AG04449 (cell line): ENCODE measurements at places on chromosomes 16 and 17.

GRCh38 chr17:79982986-79983385 is 52.7 kb downstream of the TBC1D16 start:
- DNase-seq: no peak

- no peak for DNase-seq
Observed at GRCh38 chr16:58377932-58378331, 14.3 kb upstream of the GINS3 start.

GRCh38 chr17:73323409-73324159 is 11.8 kb upstream of the CDC42EP4 start:
- no peak for DNase-seq

DNA sequence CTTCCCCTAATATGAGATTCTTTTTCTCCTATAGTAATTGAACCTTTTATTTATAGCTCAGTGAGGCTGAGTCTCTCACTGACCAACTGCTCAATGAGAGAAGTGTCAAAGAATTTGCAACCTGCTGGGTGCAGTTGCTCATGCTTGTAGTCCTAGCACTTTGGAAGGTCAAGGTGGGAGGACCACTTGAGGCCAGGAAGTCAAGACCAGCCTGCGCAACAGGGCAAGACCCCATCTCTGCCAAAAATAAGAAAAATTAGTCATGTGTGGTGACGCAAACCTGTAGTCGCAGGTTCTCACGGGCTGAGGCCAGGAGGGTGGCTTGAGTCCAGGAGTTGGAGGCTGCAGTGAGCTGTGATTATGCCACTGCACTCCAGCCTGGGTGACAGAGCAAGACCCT is 30.9 kb upstream of the CRYBA1 start:
- no peak for DNase-seq

GRCh38 chr16:17105239-17105797 is 365.4 kb downstream of the XYLT1 start:
- no peak for DNase-seq

- no peak for DNase-seq
Observed at GRCh38 chr17:65022137-65022536, 34.4 kb downstream of the GNA13 start.

DNA sequence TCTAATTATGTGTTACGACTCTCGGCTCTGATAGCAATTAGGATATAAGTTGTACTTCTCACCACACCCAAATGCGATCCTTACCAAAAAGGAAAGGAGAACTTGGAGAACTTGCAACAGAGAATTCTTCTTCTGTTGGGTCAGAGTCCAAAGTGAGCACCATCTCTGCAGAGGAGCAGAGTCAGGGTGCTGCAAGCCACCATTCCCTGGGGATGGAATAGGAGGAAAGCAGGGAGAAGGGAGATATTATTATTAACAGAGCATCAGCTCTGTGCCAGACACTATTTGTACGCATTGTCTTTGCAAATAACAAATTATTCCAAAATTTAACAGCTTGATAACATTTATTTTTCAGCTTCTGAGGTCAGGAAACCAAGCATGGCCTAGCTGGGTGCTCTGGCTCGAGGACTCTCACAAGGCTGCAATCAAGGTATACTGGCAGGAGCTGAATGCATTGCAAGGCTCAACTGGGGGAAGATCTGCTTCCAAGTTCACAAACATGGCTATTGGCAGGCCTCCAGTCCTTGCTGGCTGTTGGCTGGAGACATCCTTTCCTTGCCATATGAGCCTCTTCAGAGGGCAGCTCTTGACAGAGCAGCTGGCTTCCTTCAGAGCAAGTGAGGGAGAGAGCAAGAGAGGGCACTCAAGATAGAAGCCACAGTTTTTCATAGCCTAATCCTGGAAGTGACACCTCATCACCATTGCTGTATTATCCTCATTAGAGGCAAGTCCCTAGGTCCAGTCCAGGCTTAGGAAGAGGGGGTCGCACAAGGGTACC is 296.2 kb upstream of the CDH5 start:
- DNase-seq: no peak

DNA sequence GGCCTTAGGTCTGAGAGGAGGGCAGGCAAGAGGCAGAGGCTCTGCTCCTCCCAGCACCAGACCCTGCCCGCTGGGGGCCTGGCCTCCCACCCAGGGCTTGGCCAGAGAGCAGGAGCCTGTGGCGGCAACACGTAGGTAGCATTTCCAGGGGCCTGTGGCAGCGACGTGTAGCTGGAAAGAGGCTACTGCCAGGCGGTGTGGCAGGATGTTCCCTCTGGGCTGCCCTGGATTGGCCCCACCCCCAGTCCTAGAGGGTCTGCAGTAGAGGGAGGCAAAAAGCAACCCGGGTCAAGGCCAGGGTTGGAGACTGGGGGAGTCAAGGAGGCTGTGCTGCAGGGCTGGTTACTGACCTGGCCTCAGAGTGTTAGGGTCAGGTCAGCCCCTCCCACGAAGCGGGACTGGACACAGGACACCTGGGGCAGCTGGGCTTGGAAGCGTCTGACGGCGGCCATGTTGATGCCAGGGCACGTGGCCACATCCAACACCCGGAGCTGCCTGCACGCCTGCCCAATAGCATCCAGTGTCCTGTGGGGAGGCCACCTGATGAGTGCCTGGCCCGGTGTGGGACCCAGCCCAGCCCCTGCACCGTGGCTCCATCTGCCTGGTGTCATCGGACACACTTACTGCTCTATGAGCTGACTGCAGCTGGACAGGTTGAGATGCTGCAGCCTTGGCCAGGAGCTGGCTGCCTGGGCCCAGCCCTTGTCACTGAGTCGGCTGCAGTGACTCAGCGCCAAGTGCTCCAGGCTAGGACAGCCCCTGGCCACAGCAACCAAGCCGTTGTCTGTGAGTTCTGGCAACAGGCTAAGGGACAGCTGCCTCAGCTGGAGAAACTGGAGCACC is 8.5 kb downstream of the ELMO3 start:
- DNase-seq: no peak

GRCh38 chr17:64001091-64001579 is 3.0 kb downstream of the PRR29 start:
- DNase-seq: no peak

DNA sequence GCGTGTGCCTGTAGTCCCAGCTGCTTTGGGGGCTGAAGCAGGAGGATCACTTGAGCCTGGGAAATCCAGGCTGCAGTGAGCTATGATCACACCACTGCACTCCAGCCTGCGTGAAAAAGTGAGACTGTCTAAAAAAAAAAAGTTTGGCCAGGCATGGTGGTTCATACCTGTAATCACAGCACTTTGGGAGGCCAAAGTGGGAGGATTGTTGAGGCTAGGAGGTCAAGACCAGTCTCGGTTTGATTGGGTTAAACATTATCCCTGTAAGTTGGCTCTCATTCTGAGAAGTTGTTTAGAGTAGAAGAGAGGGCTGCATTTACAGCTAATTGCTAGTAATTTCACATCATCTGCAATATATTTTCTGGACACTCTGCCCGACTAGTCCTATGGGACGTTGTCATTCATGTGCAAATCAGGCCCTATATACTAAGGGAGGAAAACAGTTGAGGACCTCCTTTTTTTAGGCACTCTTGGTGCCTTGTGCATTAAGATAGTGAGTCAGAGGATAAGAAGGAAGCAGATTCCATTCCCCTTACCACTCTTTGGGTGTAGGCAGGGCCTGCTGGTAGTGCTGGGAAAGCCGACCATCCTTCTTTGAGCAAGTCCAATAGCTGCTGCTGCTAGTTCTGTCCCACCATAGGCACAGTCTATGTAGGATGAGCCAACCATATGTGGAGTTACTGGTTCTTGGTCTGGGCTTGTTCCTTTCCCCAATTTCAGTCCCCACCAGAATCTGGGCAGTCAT is 18.7 kb downstream of the HMOX2 start:
- DNase-seq: no peak

GRCh38 chr17:50625032-50625871 is 9.4 kb upstream of the ABCC3 start:
- DNase-seq: no peak

DNA sequence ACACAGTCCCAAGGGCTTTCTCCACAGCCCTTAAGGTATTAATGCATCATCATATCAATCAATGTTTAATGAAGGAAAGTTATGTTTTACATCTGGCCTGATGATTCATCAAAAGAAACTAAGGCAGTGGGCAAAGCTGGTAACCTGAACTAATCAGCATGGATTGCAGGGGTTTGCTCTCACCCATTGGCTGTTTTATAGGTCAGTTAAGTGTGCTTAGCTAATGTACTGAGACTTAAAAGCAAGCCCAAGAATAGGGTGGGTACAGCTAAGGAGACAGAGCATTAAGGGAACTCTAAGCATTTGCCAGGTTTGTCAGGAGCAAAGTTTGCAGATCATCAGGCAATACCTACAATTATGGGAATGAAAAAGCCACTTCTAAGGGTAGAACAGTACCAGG is 1247.6 kb downstream of the CDH8 start:
- no peak for DNase-seq

DNA sequence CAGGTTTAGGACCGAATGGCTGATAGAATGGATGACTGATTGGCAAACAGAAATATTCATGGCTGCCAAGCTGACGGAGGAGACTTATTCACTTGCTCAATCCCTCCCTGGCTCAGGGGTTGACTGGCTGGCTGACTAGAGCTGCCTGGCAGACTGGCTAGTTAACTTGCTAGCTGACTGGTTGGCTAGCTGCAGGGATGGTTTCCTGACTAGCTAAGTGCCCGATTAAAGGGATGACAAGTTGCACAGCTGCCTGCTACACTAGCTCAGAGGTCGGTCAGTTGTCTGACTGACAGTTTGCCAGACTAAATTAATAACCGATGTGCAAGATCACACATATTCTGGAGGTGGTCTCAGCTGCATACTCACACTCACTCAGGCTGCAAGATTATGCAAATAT is 1208.4 kb upstream of the CDH8 start:
- no peak for DNase-seq
